Natural killer cell treated with Interleukin-12 subunit alpha and Interleukin-12 subunit beta and Interleukin-15 and Interleukin-18, amount 100 ng/mL, for 72 hours (primary cell): ENCODE measurements at places on chromosomes 13 and 19. TPM values are rescaled to one million over a fixed set of nuclear protein-coding genes. Genes with fewer than 3 reads are reported as not detected.
A peak's percentile ranks its signal among the peaks of the same experiment; 100 is the strongest.

CFD gene
- total RNA-seq = not detected

- DNase-seq = no peak
Measured at GRCh38 chr13:80058626-80059025, 282.3 kb downstream of the SPRY2 start.

UBE2L5 gene
- not detected for total RNA-seq

- no peak for DNase-seq
Measured at GRCh38 chr13:103466761-103467160, 400.5 kb upstream of the SLC10A2 start.

- DNase-seq = no peak
Measured at GRCh38 chr13:51125495-51126226, 14.6 kb upstream of the C13orf42 start.

GRCh38 chr13:74710006-74710405, 575.8 kb upstream of the KLF12 start:
- no peak for DNase-seq

- DNase-seq = no peak
Measured at GRCh38 chr19:56596676-56597075, 1.6 kb downstream of the ZNF71 start.

DNA sequence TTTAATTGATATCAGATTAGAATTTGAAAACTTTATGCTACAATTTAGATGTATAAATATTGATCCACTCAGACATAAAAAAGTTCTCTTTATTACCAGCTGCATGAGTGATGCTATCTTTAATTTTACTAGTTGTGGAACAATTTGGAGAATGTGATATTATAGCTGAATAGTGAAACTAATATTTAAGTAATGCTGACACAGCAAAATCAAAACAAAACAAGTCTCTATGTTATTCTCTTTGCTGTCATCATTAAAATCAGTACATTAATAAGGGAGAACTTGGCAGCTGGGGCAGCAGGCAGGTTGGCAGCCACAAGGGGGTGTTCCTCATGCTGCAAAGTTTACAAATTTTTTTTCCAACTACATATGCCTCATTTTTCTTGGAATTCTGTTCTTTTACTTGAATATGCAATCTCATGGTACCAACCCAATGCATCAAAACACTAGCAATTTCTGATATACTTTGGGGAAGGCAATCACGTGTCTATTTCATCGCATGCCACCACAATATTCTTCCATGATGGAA, 585.3 kb downstream of the FGF9 start:
- DNase-seq = no peak

IGFLR1 gene
- total RNA-seq = 193 TPM

GRCh38 chr13:114108141-114108761, 24.2 kb downstream of the RASA3 start:
- DNase-seq = peak; percentile 46

DNA sequence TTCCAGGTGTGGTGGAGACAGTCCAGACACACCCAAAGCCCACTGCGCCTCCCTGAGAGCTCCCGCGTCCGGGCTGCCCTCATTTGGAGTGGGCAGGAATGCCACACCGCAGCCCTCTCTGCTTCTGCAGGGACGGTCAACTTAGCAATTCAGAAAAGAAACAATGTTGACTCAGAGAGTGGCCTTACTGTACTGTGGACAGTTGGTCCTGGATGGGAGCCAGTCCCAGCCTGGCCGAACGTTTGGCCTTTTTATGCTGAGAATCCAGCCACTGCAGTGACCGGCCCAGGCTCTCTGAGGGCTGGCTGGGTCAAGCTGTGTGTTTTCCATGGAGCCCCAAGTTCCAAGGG, 7.2 kb downstream of the GAS6 start:
- DNase-seq = no peak

- no peak for DNase-seq
Measured at GRCh38 chr13:99681695-99682094, 180.4 kb downstream of the TM9SF2 start.

- DNase-seq = no peak
Measured at GRCh38 chr13:20219577-20219976, 12.5 kb downstream of the GJB6 start.

LENG9 gene
- 6.0 TPM for total RNA-seq

DNA sequence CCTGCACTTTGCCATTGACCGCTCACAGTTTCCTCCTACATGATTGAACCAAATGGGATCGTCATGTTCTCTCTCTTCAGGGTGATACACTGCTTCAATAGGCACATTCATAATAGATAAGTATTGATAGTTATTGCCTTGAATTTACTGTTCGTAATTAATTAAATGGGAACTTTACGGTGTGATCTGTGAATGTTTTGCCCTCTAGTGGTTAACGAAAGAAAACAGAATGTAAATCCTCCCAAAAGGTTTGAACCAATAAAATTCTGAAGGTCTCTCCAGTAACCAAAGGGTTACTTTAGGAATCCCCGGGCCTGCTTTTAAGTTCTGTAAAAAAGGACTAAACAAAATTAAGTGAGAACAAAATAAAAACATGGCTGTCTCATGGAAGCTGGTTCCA, 389.3 kb downstream of the DACH1 start:
- no peak for DNase-seq

- no peak for DNase-seq
Measured at GRCh38 chr13:75554981-75555380, 5.4 kb downstream of the UCHL3 start.

GRCh38 chr13:48531416-48532255, 1.2 kb downstream of the RCBTB2 start:
- DNase-seq = no peak

RASIP1 gene
- 0.95 TPM for total RNA-seq

- no peak for DNase-seq
Measured at GRCh38 chr13:44120849-44121755, 241.4 kb downstream of the LACC1 start.

CYP2A6 gene
- not detected for total RNA-seq

DNA sequence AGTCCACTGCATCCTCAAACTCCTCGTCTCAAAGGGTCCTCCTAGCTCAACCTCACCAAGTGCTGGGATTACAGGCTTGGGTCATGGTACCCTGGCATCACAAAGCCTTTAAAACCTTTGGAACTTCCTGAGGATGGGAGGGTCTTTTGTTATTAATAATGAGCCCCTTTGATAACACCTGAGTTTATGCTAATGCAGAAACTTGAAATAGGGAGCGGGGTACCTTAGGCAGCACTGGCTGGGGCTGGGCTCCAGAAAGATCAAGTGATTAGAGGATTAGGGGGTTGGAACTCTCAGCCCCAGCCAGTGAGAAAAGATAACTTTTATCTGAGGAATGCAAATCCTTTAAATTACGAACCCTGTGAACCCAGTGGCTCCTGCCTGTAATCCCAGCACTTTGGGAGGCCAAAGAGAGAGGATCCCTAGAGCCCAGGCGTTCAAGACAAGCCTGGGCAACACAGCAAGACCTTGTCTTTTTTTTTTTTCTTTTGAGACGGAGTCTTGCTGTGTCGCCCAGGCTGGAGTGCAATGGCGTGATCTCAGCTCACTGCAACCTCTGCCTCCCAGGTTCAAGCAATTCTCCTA, 9.3 kb upstream of the PSPC1 start:
- DNase-seq = no peak

GRCh38 chr13:34383728-34384127, 558.3 kb upstream of the NBEA start:
- DNase-seq = no peak

DNA sequence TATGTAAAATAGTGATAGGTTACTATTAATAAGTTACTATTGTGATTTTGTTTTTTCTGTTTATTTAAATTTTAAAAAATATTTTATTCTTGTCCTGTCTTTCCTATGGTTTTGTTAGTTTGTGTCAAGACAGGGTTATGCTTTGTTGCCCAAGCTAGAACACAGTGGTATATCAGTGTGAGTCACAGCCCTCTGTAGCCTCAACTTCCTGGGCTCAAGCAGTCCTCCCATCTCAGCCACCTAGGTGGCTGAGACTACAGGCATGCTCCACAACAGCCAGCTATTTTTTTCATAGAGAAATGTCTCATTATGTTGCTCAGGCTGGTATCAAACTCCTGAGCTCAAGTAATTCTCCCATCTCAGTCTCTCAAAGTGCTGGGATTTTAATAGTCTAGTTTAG, 99.5 kb downstream of the ZNF675 start:
- no peak for DNase-seq

RFPL4AL1 gene
- total RNA-seq = not detected

GRCh38 chr13:36428086-36428485, 4.2 kb upstream of the CCNA1 start:
- DNase-seq = no peak

DNA sequence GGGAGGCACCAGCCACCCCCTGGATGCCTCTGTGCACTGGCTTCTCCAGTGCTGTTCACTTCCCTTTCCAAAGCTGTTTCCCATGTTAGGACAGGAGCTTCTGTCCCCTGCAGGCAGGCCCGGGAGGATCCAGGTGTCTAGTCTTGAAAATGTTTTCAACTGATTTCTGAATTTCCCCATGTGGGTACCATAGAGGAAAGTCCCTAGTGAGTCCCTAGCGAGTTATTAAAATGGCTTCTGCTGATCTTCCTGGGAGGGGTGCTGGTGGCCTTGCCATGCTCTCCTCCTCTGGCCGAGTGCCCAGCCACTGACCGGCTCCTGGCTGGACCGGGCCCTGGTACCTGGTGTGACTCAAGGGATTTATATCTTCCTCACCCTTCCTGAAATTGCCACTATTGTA, 5.2 kb upstream of the ANKRD10 start:
- no peak for DNase-seq

DNA sequence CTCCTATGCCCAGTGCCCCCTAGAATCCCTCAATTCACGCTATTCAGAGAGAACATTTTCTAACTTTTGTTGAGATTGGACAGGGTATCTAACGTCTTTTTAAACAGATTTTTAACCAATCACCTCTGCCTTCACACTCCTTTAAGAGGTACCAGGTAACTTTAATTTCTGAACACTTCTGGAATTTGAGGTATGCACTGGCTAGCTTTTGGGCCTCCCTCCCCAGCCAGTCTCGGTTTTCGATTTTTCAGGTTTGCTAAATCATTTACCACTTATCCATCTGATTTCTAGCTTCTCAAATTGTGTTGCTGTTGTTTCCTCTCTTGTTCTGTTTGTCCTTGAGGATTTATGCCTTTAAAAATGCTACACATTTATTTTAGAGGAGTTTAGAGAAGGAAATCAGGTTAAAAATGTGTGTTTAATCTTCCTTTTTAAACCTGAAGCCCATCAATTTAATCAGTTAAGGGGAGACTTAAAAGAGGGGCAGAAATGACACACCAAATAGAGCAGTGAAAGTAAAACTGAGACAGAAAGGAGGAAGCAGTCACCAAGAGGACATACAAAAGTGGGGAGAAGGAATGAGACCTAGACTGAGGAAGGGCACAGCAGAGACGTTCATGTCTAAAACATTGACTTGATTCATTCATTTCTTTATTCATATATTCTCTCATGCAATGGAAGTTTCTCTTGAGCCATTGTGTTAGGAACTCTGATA, 139.6 kb upstream of the HTR2A start:
- DNase-seq = no peak

- no peak for DNase-seq
Measured at GRCh38 chr13:31114641-31115040, 47.1 kb downstream of the HSPH1 start.

ZNF776 gene
- total RNA-seq = 5.7 TPM

DNA sequence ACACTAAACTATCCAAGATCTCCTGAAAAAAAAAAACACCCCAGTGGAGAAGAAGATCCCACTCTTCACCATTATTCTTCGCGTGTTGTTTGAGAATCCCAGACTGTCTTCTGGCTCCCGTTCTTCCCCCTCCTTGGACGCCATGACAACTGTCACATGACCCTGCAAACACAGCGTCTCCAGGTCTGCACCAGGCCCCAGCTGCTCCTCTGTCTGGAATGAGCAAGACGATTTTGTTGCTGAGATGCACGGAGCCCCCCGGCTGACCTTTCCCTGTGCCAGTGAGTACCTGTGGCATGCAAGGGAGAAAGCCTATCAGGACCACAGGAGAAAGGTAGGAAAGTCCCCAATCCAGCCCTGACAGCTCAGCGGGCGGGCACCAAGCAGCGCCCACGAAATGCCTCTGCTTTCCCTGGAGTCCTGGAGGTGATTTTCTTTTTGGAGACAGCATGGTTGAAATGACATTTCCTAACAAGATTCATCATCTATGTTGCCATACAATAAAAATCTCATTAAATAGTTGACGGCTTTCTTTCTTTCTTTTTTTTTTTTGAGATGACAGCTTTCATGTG, at the start of gene CFAP97D2:
Gene CFAP97D2, plus strand, starts transcription at position 171 of the 572 bp plus-strand sequence. Its CDS starts 74 bp downstream, at position 245.
- DNase-seq = no peak

ZNF433 gene
- total RNA-seq = 3.7 TPM
